ENCODE measurements at places on chromosomes 16 and 17.

DNA sequence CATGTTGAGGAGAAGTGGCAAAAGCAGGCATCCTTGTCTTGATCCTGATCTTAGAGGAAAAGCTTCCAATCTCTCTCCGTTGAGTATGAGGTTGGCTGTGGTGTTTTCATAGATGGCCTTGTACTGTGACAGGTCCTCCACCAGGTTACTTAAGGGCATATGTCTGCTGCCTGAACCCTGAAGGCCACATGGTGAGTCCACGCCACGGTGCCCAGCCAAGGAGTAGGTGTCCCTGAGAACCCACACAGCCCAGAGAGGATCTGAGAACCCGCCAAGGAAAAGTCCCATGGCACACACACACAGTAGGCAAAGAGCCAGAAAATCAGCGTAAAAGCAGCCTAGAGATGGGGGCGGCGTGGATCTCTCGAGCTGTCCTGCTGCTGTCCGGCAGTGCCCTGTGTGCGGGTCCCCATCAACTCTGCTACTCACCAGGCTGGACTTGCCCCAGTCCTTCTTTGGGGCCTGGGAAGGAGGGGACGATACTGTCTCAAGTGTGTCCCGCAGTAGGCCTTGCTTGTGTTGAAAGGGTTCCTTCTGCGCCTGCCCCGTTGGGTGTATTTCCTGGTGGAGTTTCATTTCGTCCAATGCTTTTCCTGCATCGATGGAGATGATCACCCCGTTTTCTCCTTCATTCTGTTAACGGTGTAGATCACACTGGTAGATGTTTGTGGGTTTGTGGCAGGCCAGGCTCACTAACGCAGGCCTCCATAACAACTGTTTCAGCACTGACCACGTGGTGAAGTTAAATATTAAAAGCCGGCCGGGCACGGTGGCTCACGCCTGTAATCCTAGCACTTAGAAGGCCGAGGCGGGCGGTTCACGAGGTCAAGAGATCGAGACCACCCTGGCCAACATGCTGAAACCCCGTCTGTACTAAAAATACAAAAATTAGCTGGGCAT lies 90.8 kb upstream of the DNAH17 start:
- DNase-seq = no peak

- peak; percentile 94 for DNase-seq
Observed at GRCh38 chr17:7989781-7990655, 12.4 kb upstream of the GUCY2D start.

GRCh38 chr16:88810912-88811768 lies 588 bp downstream of the APRT start:
- DNase-seq = no peak

- no peak for DNase-seq
Observed at GRCh38 chr17:65027305-65027704, 29.2 kb downstream of the GNA13 start.

- DNase-seq = no peak
Observed at GRCh38 chr17:69913216-69913615, 161.8 kb upstream of the KCNJ16 start.

GRCh38 chr16:12310286-12310685 lies 333.8 kb downstream of the SNX29 start:
- DNase-seq = no peak

DNA sequence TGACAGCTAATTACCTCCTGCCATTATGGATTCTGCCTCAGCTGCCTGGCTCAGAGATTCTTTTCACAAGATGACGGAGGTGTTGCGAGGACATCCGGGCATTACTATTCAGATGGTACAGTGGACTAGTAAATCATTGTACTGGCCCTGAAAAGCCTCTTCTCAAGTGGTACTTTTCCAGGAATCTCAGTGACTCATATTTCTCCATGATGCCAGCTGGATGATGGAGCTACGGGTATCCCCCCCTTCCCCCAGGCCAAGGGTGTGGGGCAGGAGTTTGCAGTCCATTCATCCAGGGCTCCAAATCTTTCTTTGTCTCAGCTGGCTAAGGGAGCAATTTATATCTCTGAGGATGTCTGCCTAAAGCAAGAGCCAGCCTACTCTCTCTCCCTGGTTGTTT lies 107.7 kb upstream of the GPR139 start:
- DNase-seq = no peak

- DNase-seq = no peak
Observed at GRCh38 chr16:17463335-17463734, 7.4 kb downstream of the XYLT1 start.

DNA sequence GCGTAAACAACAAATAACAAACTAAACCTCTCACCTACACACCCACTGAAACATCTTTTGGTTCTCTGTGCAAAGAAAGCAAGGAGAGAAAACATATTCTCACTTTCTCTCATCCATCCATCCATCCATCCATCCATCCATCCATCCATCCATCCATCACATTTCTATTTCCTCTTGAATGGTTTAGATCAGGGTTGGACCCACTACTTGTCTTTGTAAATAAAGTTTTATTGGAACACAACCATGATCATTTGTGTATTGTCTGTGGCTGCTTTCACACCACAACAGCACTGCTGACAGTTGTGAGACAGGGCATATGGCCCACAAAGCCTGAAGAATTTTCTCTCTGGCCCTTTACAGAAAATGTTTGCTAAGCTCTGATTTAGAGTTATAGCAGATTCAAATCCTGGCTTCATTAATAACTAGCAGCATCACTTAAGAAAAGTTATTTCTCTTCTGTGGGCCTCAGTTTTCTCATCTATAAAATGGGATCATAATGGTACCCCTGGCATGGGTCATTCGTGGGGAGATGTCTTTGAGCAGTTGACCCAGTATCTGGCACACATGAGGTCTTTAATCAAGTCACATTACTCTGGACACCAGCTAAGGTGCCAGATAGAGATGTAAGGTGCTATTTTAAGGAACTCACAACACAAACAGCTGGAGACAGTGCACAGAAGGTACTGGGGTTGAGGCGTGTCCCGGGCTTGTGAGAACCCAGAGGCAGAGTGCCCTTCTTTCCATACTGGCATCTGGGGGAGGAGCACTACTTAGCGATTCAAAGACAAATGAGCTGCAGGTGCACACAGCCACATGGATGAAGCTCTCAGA lies 146.3 kb downstream of the CMIP start:
- DNase-seq = no peak

DNA sequence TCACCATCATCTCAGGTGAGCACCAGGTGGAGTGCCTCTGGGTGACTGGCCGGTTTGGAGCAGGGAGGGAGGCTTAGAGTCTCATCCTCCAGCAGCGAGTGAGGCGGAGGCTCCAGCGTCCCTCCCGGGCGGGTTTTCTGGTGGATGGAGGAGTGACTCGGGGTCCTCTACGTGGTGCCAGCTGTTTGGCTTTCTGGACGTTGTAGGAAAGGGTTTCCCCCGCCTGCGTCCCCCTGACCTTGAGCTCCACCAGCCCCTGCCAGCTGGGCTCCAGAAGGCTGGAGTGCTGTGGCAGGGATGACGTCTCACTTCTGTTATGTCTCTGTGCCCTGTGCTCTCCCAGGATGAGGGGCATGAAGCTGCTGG lies 522 bp downstream of the DNASE1 start:
- no peak for DNase-seq

DNA sequence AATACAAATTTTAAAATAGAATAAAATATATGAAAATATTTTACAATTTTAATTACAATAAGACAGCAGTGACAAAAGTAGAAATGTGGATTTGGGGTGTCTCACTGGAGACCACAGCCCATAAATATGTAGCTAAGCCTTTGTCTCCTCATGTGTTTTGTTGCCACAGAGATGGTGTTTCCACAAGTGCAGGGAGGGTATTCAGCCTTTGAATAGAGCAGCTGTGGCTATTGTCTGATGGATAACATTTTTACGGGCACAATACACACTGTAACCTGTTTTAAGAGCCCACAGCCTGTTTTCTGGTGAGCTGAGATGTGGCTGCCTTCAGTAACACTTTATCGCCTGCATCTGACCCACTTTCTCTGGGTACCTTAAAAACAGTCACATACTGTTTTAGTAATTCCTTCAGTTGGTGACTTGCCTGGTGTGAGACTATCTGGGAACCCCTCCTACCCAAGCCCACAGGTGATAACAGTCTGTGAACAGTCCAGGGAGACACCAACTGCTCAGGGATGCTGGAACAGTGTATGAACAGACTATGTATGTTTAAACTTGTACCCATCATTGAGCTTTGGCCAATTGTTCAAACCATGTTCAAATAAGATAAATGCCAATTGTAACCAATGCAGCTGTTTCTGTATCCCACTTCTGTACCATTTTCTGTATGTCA lies 7.8 kb upstream of the AHSP start:
- DNase-seq = no peak

All from stimulated activated CD8-positive, alpha-beta memory T cell treated with anti-CD3 and anti-CD28 coated beads, Interleukin-2, amount 100 ng/mL, for 48 hours (primary cell).